ENCODE measurements at places on chromosomes 7 and 10.

DNA sequence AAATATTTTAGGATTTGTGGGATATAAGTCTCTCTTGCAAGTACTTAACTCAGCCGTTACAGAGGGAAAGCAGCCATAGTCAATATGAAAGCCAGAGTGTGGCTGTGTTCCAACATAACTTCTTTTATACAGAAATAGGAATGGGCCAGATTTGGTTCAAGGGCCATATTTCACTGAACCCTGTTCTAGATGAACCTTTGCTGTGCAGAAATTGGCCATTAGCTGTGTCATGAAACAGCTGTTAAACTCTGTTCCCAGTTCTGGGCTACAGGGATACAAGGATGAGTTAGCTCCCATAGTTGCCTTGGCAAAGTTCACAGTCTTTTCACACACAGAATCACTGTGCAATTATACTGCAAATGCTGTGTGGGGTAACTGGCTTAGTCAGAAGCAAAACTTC, 213.9 kb upstream of the LRRN3 start:
- no peak for DNase-seq

DNA sequence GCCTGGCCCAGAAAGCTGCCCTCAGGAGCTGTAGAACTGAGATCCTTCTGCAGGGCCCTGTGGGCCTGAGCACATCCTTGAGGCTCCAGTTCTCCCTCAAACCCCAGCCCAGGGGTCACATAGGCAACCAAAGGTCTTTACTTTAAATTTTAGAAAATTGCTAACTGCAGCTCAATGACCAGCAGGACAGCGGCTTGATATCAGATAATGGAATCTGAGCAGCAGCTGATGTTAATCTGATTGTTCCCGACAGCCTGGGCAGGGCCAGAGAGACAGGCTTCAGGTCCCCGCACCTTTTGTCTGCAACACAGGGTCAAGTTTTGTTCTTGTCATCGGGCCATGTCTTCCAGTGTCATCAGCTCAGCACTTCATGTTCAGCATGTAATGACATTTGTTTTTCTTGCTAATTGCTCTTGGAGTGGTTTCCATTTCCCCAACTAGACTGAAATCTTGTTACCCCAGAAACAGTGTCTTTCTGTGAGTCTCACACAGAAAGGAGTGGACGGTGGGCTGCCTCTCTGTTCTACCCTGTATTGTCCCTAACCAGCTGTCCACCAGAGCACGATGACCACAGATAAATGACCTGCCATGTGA, 91.0 kb downstream of the PAXIP1 start:
- no peak for DNase-seq

- DNase-seq, result no peak
Observed at GRCh38 chr10:34241226-34242000, 573.7 kb downstream of the PARD3 start.

DNA sequence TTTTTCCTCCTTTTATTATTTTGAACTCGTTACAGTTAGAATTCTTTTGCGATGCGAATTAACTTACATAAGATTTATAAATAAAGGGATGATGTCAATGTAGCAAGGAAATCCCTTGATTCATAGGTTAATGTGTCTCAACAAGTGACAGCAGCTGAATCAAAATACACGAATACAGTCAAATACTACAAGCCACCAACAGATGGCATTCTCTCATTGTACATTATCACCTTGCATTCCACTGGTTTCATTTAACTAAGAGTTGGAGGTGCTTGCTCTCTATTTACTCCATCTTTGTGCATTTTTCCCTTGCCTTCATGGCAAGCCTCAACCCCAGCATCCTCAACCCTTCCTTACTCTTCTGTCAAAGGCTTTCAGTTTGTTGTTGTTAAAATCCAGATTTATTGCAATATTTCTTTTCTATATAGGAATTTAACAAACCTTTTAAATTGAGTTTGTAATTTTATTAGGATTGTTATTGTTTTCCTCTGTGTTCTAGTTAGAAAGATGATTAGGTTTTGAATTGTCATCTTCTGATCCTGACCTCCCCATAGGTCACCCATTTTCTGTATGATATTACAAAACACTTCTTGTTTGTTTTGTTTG, 78.3 kb downstream of the SLC25A40 start:
- no peak for DNase-seq

DNA sequence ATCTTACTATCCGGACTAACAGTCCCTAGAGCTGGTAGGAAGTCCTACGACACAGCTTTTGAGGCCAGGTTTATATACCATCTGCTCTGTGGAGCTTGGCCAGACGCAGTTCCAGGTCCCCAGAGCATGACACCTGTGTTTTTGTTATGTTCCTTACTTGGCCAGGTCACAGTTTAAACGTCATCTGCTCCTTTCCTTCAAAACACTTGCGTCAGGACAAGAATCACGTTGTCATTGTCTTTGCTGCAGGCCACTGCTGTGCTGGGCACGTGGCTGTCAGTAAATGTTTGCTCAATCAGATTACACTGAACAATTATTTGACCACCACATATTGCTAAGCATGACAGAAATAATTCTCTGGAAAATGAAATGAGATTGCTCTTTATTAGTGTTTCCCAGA, 23.9 kb downstream of the SLC18A2 start:
- no peak for DNase-seq

GRCh38 chr7:317643-318405, 27.9 kb downstream of the FOXL3 start:
- DNase-seq, result peak; percentile 21

DNA sequence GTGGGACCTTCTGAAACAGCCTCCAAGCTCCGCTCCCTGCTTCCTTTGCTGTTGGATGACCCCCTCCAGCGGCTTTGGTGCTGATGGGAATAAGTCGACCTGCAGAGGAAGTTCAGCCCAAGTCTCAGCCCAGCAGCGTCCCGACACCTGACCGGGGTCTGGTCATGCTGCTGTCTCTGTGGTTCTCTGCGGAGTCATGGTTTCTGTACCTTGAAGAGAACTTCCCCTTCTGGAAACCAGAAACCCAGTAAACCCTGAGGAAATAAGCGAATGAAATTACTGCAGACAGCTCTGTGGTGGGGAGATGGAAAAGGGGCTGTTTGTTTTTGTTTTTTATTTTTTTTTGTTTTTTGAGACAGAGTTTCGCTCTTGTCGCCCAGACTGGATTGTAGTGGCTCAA, 18.3 kb upstream of the ZNF12 start:
- no peak for DNase-seq

DNA sequence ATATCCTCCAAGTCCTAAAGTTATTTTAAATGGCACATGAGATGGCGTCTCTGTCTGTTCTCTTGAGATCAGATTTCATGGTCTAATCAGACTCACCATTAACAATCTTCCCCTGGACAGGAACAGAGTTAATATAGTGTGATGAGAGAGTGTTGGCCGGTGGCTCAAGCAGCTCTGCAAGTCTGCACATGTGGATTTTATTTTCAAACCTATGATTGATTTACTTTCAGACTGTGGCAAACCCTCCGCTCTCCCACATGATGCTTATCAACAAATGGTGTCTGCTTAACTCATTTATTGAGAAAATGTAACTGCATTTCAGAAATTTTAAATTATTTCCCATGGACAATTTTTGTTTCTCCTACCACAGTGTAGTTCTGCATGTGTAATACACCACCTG, 46.5 kb upstream of the HGF start:
- no peak for DNase-seq

GRCh38 chr10:520402-520787, 169.1 kb downstream of the DIP2C start:
- no peak for DNase-seq

DNA sequence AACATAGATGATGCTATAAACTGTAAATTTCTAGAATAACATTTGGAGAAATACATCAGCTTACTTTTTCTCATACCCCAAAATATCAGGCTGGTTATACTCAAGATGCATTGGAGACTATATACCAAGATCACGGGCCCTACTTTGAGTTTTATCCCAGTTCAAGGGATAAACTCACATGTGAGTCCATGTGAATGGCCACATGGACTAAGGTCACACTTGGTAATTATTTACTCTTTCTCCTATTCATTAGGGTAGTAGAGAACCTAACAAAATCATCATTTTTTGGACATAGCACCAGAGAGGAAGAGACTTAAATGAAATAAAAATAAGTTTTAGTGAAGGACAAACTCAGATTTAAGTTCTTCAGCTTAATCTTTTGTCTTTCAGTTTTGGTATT, 93.1 kb upstream of the GATAD1 start:
- no peak for DNase-seq

GRCh38 chr10:27568196-27569175, 64.4 kb downstream of the RAB18 start:
- DNase-seq, result no peak

DNA sequence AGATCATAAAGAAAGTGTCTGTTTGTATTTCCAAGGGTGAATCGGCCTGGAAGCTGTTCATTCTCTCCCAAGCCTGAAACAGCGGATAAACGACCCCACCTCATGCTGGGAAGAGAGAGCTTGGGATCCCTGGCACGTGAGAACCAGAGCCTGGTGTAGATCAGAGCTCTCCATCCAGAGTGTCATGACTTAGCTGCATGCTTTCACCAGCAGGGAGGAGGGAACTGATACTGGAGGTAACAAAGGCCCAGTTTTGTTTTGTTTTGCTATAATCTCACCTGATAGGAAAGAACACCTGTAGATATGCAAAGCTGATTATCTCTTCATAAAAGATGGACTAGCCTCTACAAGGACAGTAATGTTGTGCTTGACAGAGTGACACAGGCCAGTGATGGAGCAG, 236.6 kb downstream of the POM121L12 start:
- no peak for DNase-seq

GRCh38 chr10:7485799-7486198, 75.0 kb upstream of the SFMBT2 start:
- no peak for DNase-seq

DNA sequence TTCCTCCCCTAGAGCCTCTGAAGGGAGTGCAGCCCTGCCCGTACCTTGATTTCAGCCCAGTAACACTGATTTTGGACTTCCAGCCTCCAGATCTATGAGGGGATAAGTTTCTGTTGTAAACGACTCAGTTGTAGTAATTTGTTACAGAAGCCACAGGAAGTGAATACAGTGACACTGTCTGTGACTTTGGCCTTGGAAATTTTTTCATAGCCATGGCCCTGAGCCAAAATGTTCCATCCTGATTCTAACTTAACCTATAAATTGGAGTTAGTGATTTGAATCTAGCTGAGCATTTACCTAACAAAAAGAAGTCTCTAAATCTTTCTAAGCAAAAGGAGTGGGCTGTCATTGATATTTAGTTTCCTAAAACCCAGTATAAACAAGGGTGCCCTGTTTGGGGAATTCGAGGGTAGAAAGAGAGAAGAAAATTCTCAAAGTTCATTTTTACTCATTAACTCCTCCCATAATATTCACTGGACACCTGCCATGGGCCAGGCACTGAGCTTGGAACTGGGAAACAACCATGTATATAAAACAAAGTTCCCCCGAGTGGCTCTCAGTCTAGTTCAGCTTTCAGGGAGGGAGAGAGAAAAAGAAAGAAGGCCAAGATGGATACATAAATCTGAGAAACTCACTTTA, 162.3 kb downstream of the SKIDA1 start:
- DNase-seq, result no peak

DNA sequence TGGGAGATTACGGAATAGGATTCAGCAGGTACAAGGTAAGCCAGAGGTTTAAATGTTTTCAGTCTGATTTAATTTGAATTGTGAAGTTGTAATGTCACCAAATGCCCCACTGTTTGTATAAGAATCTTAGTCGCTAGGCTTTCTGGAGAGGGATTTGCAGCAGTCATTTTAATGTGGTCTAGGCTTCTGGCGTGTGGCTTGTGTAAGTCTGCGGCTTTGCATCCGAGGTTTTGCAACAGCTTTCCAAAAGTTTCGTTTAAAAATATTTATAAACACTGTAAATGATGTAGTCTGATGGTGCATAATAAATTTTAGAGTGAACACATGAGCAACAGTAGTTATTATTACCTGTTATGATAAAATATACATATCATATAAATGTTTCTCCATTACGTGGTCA, 26.1 kb upstream of the BHLHA15 start:
- no peak for DNase-seq

- DNase-seq, result no peak
Observed at GRCh38 chr7:155665957-155666287, 21.5 kb downstream of the RBM33 start.

GRCh38 chr10:101143345-101143630, 12.2 kb downstream of the TLX1 start:
- no peak for DNase-seq

- DNase-seq, result no peak
Observed at GRCh38 chr7:103762065-103762760, 227.2 kb downstream of the RELN start.

GRCh38 chr7:158783595-158783994, 45.7 kb downstream of the ESYT2 start:
- no peak for DNase-seq

- no peak for DNase-seq
Observed at GRCh38 chr7:166338-167060, 25.9 kb upstream of the FAM20C start.

GRCh38 chr7:26507108-26507987, 215.7 kb downstream of the SNX10 start:
- no peak for DNase-seq

GRCh38 chr7:1130021-1130990, 29.7 kb downstream of the ZFAND2A start:
- no peak for DNase-seq

DNA sequence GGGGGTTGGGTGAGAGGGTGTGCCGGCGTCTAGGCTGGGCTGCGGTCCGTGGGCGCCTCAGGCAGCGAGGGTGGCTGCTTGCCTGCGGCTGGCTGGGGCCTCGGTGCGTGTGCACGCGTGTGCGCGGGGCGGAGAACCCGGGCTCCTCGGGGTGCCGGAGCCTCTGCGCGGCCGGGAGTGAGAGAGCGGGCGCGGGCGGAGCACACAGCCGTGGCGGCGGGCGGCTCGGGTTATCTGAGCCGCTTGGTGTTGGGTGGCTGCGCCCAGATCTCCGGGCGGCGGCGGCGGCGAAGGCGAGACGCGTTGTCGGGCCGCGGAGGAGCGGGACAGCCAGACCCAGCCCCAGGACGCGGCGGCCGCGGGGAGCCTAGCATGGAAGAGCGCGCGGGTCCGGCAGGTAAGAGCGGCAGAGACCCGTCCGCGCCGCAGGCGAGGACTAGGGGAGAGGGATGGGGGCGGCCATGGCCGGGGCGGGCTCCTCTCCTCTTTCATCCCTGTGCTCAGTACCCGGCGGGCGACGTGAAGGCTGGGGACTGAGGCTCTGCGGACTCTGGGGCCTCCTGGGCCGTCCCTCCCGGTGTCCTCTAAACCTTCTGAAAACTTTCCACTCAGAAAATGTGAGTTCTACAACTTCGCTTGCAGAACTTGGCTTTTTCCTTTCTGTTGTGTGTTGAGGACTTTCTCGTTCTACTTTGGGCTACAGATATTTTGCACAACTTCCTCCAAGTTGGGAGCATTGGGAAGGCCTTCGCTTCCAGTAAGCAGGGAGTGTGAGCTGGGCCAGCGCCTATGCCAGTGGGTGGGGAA, 9.8 kb upstream of the PAX2 start:
- no peak for DNase-seq

DNA sequence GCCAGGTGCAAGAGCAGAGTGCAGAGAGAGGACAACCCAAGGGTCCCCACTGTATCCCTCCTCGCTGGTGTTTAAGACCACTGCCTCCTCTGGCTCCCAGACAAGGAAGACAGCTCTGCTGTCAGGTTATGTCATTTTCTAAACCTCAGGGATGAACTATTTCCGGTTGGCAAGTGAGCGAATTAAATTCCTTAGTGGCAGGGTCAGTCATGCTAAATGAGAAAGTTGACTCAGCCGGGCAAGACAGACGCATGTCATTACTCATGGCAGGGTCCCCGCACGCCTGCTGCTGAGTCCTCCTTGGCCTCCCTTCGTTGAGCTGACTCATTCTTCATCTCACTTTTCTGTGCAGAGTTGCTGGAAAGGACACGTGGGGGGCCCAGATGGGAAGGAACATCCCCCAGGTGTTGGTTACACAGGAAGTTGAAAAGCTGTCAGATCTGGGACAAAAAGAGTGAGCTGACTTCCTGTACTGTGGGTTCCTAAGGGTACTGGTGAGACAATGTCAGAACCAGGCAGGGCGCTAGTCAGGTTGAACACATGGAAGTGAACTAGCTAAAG, 47.1 kb upstream of the UCN3 start:
- no peak for DNase-seq

All from heart left ventricle (tissue), 16 donors.